ENCODE measurements at places on chromosomes 11 and 22. TPM values are rescaled to one million over a fixed set of nuclear protein-coding genes. Genes with fewer than 3 reads are reported as not detected.

Gene APOBEC3F
- total RNA-seq: not detected

GRCh38 chr11:2088284-2088683 lies 50.9 kb downstream of the IGF2 start:
- no peak for DNase-seq

DNA sequence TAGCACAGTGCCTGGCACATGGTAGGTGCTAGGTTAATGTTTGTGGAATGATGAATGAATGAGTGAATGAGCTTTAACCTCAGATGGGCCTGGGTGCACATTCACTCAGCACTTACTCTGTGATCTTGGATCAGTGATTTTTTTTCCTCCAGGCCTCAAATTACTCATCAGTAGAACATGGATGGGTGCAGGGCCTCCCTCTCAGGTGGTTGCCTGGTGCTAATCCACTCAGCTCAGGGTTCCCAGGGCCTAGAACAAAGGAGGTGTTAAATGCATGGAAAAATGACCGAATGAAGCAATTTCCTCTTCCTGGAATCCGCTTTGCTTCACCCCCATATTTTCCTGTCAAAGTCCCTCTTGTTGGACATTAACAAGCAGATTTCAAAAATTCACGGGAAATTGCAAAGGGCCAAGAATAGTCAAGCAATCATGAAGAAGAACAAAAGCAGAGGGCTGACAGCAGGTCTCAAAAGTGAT lies 93.5 kb downstream of the MYEOV start:
- DNase-seq: no peak

GRCh38 chr11:119181677-119182412 lies 3.4 kb upstream of the NHERF4 start:
- no peak for DNase-seq

DNA sequence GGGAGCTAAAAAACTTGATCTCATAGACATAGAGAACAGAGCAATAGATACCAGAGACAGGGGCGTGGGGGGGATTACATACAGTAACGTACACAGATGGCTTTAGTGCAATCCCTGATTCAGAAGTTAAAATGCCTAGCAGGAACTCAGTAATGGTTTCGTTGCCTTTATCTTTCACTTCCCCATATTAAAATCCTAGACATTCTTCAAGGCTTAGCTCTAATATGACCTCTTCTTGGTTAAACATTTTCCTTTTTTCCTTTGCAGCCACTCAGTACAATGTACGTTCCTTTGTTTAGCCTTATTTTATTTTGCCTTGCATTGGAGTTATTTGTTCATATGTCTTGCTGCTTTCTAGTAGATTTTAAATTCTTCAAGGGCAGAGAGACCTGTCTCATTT lies 104.9 kb downstream of the C11orf87 start:
- DNase-seq: no peak

Gene OR51E2
- total RNA-seq: not detected

GRCh38 chr11:93668171-93668570 lies 6.7 kb downstream of the CEP295 start:
- no peak for DNase-seq

GRCh38 chr11:116697011-116697410 lies 75.8 kb downstream of the BUD13 start:
- no peak for DNase-seq

Gene FIBIN
- total RNA-seq: not detected

- DNase-seq: no peak
These were observed 12.6 kb upstream of the ANO1 start for GRCh38 chr11:70065318-70066135.
